NCI-H1092 (cell line): ENCODE measurements at places on chromosomes 3 and 15.

DNA sequence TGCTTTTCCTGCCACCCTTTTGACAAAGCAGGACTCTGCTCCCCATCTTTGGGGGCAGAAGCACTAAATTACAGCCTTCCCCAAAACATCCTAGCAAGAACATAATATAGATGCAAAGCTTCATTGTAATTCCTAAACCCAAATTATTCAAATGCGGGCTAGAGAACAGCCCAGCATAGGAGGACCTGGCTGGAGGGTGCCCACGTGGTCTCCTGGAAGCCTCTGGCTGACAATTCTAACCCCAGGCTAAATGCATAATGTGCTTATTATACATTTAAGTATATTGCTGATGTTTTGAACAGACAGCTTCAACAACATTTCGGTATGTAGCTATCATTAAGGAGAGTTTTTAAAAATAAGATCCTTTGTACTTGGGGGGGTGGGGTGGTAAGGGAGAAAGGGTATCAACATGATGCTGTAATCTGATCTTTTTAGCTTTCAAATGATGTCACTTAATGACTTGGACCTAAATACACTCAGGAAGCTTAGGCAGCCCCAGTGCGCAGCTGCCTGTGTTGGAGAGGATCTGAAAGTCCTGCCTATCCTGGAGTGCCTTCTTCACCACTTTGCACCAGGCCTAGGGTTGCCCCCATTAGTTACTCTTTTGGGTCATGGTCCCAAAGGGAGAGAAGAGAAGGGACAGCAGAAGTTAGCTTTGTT, 57.2 kb upstream of the USP3 start:
- DNase-seq, result peak; percentile 35

DNA sequence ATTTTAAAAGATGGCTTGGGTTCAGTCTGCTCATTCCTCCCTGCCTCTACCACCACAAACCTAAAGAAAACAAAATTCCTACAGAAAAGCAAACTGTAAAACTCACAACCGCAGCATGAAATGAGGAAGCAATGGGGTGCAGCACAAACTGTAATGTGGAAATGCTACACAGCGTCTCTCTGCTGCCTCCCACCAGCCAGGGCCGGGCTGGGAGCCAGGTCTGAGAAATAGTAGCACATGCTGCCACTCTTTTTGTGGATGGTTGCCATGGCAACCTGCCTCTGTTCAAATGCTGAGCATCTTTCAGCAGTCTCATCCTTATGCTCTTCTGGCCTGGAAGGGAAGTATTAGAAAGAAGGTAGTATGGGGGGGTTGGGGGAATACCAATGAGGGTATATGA, 55.4 kb downstream of the EOMES start:
- DNase-seq, result no peak

DNA sequence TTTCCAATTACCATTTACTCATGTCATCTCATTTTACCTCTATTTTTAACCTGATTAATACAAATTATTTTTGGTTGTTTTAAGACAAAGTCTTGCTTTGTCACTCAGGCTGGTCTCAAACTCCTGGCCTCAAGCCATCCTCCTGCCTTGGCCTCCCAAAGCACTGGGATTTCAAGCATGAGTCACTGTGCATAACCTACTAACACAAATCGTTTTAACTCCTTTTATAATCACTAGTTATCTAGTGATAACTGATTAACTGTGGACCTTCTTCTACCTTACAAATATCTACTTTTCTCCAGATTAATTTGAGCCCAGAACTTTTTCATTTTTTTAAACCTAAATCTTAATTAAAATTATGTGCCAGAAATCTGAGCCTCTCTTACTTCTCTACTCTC, 4.6 kb downstream of the ATP13A3 start:
- no peak for DNase-seq

GRCh38 chr3:78863306-78864203, 904.2 kb downstream of the ROBO1 start:
- DNase-seq, result no peak

DNA sequence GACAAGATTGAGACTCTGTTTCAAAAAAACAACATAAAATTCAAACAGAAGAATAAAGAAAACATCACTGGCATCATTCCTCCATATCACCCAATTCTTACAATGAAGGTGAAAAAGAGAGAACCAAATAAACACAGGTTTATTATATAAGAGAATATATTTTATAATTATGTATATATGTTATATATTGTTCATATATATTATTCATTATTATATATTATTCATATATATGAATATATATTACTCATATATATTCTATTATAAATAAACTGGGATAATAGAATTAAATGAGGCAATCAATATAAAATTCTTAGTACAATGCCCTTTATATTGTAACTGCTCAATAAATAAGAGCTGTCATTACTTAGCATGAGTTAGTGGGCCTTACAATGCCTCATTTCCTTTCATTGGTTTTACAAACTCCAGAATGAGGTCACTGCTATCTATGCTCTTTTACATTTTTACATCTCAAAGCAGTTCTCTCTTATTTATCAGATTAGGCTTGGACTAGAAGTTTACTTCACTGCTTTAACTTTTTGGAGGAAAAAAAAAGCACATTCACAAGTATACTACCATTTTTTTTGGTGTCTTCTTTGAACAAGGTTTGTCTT, 135.5 kb upstream of the TTC14 start:
- DNase-seq, result no peak

DNA sequence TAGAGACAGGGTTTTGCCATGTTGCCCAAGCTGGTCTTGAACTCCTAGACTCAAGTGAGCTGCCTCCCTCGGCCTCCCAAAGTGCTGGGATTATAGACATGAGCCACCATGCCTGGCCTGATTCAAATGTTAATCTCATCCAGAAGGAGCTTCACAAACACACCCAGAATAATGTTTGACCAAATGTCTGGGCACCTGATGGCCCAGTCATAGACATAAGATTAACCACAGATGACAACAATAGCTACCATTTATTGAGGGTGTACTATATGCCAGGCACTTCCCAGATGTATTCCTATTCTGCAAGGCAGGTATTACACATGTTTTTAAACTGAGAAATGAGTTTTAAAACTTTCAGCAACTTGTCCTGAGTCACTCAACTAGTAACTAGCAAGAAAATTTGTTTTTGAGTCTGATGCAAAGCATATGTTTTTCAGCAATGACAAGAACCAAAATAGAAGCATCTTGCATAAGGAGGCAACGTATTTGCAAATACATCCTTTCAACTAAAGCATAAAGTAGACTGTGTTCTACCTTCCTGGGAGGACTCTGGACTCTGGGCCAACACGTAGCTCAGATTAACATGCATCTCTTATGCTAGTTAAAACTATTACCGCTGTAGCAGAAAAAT, 8.1 kb upstream of the SPG21 start:
- no peak for DNase-seq

DNA sequence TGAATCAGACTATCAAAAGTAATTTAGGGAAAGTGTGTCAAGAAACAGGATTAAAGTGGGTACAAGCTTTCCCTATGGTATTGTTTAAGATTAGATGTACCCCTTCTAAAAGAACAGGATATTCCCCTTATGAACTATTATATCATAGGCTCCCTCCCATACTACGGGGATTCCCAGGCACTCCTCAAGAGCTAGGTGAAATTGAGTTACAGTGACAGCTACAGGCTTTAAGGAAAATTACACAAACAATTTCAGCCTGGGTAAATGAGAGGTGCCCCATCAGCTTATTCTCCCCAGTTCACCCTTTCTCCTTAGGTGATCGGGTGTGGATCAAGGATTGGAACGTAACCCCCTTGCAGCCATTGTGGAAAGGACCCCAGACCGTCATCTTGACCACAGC, 240.8 kb upstream of the CNTN6 start:
- DNase-seq, result no peak

- no peak for DNase-seq
Observed at GRCh38 chr3:119125742-119126504, 20.0 kb upstream of the TEX55 start.

GRCh38 chr3:124014366-124014942, 22.5 kb upstream of the ROPN1 start:
- DNase-seq, result no peak

- DNase-seq, result no peak
Observed at GRCh38 chr3:100110162-100110561, 4.1 kb downstream of the FILIP1L start.

- DNase-seq, result no peak
Observed at GRCh38 chr15:72063186-72063585, 54.8 kb downstream of the MYO9A start.

DNA sequence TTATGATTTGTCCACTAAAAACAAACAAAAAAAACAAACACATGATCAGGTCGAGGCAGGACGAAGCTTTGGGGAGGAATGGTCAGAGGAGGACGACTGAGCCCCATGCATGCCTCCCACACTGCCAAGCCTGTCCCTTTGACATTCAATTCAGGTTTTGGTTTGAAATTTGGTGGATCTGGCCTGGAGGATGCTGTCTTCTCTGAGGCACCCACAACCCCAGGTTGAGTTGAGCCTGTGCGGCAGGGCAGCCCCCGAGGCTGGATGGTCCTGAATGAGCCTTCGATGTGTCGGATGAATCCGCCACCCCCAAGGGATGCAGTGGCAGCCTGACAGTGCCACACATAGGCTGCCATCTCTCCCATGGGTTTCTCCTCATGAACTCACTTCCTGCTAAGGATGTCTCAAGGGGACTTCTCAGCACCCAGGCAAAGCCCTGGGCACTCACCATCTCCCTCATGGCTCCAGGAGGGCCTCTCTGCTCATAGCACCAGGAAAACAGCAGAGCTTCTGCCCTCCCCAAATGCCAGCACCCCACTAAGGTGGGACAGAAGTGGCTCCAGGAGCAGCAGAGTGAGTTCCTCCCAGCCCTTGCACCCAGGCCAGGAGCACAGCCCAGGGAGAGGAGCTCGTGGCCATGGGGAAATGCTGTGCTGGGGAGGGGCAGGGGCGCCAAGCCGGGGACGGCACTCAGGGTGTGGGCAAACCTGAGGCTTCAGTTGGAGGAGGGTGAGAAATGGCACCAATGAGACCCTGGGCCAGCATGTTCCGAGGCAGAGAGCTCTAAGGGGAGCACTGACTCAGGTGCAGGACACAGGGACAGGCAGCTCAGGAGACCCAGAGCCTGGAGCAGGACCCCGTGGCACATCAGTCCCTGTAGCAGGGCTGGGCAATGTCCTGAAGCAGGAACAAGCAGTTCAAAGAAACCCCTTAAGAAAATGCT, 18.5 kb downstream of the PRR23E start:
- DNase-seq, result no peak

- no peak for DNase-seq
Observed at GRCh38 chr3:125200731-125201139, 11.8 kb downstream of the SLC12A8 start.

GRCh38 chr15:69474291-69474690, 21.7 kb downstream of the RPLP1 start:
- no peak for DNase-seq
